ENCODE measurements at places on chromosomes 7 and 10.
A peak's percentile ranks its signal among the peaks of the same experiment; 100 is the strongest.

GRCh38 chr7:21044913-21045568 is 258.4 kb upstream of the SP8 start:
- no peak for DNase-seq

DNA sequence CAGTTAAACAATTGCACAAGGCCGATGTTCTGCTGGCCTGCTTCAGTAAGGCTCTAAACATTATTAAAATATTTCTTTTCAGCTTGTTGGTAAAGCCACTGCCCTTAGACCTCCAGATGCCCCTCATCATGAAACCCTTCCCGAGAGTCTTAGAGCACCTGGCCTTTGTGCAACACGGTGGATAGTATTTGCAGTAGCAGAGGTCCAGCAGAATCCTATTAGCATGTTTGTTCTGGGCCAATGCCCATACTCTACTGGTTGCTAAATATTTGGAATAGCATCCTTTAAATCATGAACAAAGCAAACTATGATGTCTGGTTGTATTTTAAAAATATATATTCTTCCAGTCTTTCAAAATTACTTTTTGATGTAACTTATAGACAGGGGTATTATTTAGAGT is 584.6 kb downstream of the CNTNAP2 start:
- DNase-seq, result no peak

- no peak for DNase-seq
Measured at GRCh38 chr10:72014197-72014596, 50.0 kb downstream of the CHST3 start.

- no peak for DNase-seq
Measured at GRCh38 chr10:112298581-112298980, 15.4 kb downstream of the TECTB start.

GRCh38 chr10:97426776-97427570 is 982 bp downstream of the PGAM1 start:
- DNase-seq, result peak; percentile 29

- DNase-seq, result no peak
Measured at GRCh38 chr7:148191391-148192065, 399.0 kb upstream of the C7orf33 start.

All from HCEC 1CT (cell line).